Omental fat pad (tissue), 4 donors: ENCODE measurements at places on chromosomes 7 and 10.

DNA sequence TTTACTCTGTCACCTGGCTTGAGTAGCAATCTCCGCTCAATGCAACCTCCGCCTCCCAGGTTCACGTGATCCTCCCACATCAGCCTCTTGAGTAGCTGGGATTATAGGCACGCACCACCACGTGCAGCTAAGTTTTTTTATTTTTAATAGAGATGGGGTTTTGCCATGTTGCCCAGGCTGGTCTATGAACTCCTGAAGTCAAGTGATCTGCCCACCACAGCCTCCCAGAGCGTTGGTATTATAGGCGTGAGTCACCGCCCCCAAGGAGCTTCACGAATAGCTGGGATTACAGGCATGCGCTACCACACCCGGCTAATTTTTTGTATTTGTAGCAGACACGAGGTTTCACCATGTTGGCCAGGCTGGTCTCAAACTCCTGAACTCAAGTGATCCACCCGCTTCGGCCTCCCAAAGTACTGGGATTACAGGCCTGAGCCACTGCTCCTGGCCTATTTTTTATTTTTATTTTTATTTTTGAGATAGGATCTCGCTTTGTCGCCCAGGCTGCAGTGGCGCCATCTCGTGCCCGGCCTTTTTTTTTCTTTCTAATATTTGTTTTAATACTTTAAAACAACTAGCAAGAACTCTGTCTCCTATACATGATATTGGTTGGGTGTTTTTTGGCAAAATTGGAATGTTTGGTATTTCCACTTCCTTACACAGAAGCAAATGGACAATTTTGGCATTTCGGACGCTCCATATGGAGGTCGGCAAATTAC lies 1.1 kb downstream of the EFCAB10 start:
- no peak for DNase-seq

- no peak for DNase-seq
Measured at GRCh38 chr10:15795036-15795792, 65.1 kb downstream of the MINDY3 start.

- no peak for DNase-seq
Measured at GRCh38 chr7:72017756-72018155, 394.4 kb downstream of the CALN1 start.

DNA sequence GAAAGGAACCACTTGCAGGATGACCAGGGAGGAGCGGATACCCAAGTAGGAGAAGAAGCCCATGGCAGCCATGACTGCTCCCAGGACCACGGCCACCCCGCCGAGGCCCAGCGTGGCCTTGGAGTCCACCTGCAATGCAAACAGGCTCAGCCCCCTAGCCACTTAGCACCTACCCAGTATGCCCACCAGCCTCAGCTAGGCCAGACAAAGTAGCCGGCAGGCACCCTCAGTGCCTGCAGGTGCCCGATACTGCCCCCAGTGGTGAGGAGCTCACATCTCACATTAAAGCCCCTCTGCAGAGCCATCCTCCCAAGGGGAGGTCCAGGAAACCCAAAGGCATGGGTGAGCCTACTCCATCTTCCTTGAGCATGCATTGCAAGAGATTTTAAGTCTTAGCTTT lies 6.6 kb downstream of the NPC1L1 start:
- DNase-seq = no peak

GRCh38 chr7:33325754-33326484 lies 196.6 kb downstream of the BBS9 start:
- DNase-seq = no peak

- DNase-seq = no peak
Measured at GRCh38 chr10:73591935-73592699, 975 bp upstream of the USP54 start.

DNA sequence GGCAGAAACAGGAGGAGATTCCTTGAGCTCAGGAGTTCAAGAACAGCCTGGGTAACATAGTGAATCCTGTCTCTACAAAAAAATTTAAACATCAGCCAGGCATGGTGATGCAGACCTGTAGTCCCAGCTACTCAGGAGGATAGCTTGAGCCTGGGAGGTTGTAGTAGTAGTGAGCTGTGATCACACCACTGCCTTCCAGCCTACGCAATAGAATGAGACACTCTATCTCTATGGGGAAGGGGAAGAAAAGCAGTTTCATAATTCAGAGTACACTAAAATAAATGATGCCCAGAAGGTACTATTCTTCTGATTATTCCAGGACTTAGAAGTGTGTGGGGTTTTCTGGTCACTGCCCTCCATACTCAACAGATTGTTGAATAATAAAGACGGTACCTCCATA lies 177.3 kb downstream of the KMT2E start:
- no peak for DNase-seq

DNA sequence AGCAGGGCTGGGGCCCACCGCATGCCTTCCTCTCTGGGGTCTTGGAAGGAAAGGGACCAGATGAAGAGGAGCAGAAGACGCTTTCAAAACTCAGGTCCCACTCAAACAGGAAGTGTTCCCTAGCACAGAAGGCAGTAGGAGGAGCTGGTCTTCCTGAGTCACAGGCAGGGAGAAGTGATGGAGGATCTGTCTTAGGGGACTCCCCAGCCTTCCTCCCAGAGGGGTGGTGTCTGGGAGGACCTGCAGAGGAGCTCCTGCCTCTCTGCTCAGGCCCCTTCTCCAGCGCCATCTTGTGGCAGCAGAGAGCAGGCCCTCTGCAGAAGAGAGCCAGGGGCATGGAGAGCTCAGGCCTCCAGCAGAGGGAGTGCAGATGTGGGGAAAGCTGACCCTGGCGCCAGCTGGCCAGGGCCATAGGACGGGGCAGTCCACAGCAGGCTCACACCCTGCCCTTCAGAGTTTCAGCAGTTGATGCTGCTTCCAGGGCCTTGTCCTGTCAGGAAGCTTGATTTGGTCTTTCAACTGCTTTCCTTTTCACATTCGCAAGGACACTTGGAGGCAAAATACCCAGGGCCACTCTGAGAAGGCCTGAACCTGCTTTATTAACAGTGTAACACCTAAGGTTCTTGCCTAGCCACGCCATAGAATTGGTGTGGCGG lies 62.2 kb upstream of the TARP start:
- DNase-seq = peak; percentile 46

GRCh38 chr10:103692436-103692951 lies 162.9 kb downstream of the SH3PXD2A start:
- DNase-seq = no peak

GRCh38 chr10:11796474-11796873 lies 26.7 kb upstream of the PROSER2 start:
- no peak for DNase-seq

DNA sequence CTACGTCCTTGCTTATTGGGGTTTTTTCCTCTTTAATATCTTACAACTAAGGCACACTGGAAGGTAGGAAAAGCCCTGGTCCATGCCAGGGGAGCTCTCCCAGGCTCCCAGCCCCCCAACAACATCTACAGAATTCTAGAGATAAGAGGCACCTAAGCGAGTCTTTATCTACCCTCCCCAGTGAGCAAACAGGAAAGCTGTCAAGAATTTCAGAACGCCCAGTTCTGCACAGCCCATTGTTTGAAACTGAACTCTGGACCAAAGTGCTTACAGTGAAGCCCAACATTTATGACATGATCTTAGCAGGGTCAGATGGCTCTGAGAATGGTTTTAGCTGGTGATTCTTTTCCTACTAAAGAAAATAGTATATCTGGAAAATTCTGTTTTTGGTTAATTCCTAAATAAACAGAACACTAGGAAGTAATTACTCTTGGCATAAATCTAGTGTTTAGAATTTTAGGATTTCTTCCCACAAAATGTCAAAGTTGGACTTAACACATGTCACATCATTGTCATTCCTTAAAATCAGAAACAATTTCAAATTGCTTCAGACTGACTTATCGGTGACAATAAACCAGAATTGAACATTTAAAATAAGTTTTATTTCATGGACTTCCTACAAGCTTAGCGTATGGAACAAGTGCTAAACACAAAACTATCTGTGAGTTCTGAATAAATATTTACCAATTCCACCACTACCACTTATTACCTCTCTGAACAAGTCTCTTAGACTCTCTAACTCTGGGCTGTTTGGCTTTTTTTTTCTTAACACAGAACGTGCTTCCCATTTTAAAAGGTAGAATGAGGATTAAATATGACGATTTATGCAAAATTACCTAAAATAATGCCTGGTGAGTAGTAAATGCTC lies 31.3 kb upstream of the RNF32 start:
- DNase-seq = no peak

DNA sequence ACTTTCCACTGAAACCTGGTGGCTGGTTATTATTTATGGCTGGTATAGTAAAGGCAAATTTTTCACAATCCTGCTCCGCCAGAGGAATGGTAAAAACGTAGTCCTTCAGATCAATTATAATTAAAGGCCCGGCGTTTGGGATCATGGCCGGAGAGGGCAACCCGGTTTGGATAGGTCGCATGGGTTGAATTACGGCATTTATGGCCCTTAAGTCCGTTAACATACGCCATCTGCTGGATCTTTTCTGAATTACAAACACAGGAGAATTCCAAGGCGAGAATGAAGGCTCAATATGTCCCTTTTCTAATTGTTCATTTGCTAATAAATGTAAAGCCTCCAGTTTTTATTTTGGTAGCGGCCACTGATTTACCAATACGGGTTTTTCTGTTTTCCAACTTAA lies 11.3 kb upstream of the TAS2R3 start:
- no peak for DNase-seq

DNA sequence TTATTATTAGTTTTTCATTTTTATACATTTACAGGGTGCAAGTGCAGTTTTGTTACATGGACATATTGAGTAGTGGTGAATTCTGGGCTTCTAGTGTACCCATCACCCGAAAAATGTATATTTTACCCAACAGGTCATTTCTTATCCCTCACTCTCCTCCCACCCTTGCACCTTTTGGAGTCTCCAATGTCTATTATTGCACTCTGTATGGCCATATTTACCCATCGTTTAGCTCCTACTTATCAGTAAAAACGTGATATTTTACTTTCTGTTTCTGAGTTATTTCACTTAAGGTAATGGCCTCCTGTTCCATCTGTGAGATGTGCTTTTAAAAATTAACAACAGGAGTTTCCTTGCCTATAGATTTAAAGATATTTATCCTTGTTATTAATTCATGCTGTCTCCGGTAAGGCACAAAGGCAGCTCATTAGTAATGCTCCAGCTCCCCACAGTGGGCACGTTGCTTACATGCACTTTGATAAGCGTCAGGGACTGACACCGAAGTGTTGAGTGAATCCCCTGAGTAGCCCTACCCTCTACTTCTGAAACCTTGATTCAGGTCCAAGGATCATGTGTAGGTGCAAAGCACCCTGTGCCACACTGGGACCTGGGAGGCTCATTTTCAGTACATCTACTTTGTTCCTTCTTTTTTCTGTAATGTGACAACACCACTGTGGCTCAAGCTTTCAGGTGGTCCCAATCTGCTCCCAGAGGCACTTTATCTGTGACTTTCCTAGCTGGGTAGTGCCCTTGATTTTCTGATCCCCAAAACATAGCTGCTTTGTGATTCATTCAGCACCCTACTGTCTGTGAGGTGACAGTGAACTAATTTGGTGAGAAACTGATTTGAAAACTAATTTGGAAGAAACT lies 27.3 kb downstream of the HYAL4 start:
- no peak for DNase-seq

DNA sequence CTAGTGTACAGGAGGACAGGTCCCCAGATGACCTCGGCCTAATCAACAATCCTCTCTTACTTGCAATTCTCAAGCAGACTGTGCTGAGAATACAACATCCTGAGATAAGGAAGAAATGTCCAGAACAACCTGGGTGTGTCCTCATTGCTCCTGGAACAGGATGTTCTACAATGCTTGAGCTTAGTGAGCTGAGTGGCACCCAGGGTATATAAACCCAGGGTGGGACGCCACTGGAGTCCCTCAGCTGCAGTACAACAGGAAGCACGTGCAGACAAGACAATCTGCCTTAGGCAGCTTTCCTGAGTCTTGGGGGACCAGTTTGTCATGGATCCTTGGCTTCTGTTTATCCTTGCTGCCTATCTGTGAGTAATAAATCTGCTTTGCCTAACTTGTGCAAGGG lies 27.7 kb upstream of the SLC25A13 start:
- DNase-seq = no peak

GRCh38 chr10:121648493-121648892 lies 50.2 kb upstream of the FGFR2 start:
- no peak for DNase-seq
